ENCODE measurements at places on chromosomes 2 and 18. TPM values are rescaled to one million over a fixed set of nuclear protein-coding genes. Genes with fewer than 3 reads are reported as not detected.

The PROKR1 gene
- not detected for total RNA-seq

The MDH1B gene
- total RNA-seq, result 0.40 TPM

The TMEM131 gene
- total RNA-seq, result 39.7 TPM

The RFTN2 gene
- total RNA-seq, result not detected

The FHOD3 gene
- total RNA-seq, result not detected

The SLC19A3 gene
- total RNA-seq, result not detected

The EPB41L3 gene
- 14.0 TPM for total RNA-seq

The AQP4 gene
- not detected for total RNA-seq

The FASTKD1 gene
- 29.0 TPM for total RNA-seq

The TMEM37 gene
- not detected for total RNA-seq

The CYP27A1 gene
- 0.22 TPM for total RNA-seq

The FEZ2 gene
- total RNA-seq, result 15.7 TPM

The CD302 gene
- 0.73 TPM for total RNA-seq

The HTRA2 gene
- 41.6 TPM for total RNA-seq

The PSMA8 gene
- 0.89 TPM for total RNA-seq

The EMILIN1 gene
- 0.64 TPM for total RNA-seq

The CCBE1 gene
- total RNA-seq, result not detected

The RTP5 gene
- total RNA-seq, result not detected

The CNTNAP5 gene
- total RNA-seq, result not detected

The RAB17 gene
- not detected for total RNA-seq

The CDH19 gene
- total RNA-seq, result not detected

The DNAH6 gene
- 0.60 TPM for total RNA-seq

The CD226 gene
- 113 TPM for total RNA-seq
